ENCODE measurements at places on chromosomes 2 and 18.

DNA sequence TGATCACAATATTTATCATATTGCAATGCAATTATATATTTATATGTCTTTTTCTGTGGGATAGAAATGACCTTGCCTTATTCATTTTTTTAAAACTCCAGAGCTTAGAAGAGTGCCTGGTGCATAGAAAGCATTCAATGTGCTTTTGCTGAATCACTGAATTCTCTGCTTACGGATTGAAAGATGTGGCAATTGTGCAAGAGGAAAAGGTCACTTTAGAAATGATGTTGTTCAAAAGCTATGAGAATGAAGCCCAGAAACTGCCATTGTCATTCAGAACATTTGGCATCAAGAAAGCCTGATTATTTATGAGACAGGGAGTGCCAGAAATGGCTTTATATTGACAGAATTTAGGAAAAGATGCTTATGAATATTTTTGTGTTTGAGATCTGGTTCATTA, 678.6 kb upstream of the CDH2 start:
- no peak for DNase-seq

GRCh38 chr2:234271338-234271737, 220.8 kb downstream of the SPP2 start:
- no peak for DNase-seq

DNA sequence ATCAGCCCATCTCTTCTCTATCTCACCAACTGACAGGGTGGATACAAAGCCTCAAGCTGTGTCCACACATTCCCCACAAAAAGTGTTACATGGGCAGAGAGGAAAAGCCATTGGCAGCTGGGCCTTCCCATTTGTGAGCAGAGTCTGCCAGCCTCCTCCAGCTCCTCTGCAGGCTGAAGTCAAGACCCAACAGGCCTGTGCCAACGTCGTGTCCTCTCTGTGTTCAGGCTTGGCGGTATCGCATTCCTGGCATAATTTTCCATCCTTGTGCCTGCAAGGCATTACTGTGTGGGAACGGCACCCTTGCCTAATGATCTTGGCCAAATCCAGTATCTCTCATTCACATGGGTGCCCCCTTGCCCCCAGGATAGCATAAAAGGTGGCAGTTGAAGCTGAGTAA, 41.5 kb upstream of the APCDD1 start:
- DNase-seq: no peak

DNA sequence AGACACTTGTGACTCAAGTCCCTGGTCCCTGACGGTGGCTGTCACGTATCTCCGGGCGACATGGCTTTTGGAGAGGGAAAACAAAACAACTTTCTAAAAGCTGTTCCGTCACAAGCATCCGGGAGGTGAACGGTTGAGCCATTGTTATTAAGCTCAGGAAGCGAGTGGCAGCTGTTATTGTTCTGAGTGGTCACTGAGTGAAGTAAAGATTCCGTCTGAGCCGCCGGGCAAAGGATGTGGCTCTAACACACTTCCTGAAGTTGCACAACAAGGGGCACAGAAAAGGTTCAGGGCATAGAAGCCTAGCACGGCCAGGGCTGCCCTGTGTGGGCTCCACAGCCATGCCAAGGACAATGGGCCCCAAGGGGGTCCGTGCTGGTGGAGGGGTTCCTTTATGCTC, 24.3 kb downstream of the INPP5D start:
- peak; percentile 90 for DNase-seq

GRCh38 chr2:239919774-239920692, 105.1 kb downstream of the NDUFA10 start:
- DNase-seq: no peak

DNA sequence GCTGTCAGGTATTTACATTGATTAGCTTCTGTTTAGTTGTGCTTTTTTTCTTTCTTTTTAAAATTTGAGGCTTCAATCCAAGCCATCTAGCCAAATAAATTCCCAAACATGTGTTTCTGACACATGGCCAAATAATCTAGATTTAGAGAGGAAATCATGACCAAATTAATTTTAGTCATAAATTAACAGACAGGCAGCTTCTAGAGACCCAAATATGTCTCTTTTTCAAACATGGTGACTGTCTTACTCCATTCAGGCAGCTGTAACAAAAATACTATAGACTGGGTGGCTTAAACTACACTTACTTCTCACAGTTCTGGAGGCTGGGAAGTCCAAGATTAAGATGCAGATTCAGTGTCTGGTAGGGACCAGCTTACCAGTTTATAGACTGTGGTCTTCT, 23.2 kb upstream of the NAB1 start:
- DNase-seq: no peak

DNA sequence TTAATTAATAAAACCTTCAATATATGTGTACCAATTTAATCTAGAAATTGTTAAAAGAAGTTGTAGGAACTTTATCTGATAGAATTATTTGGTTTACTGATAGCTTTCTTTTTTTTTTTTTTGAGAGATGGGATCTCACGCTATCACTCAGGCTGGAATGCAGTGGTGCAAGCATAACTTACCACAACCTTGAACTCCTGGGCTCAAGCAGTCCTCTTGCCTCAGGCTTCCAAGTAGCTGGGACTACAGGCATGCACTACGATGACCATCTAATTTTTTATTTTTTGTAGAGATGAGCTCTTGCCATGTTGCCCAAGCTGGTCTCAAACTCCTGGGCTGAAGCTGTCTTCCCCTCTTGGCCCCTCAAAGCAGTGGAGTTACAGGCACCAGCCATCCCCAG, 66.8 kb downstream of the CCDC138 start:
- DNase-seq: no peak

DNA sequence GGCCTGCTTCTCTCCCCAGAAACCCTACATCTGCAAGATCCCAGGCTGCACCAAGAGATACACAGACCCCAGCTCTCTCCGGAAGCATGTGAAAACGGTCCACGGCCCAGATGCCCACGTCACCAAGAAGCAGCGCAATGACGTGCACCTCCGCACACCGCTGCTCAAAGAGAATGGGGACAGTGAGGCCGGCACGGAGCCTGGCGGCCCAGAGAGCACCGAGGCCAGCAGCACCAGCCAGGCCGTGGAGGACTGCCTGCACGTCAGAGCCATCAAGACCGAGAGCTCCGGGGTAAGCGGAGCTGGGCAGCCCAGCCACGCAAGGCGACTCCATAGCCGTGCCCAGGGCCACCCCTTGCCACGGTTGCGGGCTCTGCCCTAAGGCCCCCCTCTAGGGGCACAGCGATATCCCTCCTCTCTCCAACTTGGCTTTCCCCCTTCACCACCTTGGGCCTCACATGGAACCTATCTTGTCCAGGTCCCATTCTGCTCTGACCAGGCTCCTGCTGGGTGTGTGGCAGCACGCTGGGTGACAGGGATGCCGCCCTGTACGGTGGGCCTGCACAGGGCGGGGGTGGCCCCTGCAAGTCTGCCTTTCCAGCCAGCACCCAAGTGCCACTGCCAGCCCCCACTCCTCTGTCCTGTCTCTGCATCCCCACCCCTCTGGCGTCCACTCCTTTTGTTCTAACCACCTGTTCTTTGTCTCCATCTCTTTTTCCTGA, 248.9 kb downstream of the GLI2 start:
- no peak for DNase-seq

DNA sequence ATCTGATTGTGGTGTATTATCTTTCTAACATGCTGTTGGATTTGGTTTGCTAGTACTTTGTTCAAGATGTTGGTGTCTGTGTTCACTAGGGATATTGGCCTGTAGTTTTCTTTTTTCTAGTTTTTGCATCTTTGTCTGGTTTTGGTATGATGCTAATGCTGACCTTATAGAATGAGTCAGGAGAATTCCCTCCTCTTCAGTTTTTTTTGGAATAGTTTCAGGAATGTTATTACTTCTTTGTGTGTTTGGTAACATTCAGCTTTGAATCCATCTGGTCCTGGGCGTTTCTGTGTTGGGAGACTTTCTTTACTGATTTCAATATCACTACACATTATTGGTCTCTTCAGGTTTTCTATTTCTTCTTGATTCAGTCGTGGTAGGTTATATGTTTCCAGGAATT, 124.2 kb upstream of the EPB41L5 start:
- no peak for DNase-seq

GRCh38 chr18:23452347-23452727, 750 bp upstream of the RIOK3 start:
- no peak for DNase-seq

DNA sequence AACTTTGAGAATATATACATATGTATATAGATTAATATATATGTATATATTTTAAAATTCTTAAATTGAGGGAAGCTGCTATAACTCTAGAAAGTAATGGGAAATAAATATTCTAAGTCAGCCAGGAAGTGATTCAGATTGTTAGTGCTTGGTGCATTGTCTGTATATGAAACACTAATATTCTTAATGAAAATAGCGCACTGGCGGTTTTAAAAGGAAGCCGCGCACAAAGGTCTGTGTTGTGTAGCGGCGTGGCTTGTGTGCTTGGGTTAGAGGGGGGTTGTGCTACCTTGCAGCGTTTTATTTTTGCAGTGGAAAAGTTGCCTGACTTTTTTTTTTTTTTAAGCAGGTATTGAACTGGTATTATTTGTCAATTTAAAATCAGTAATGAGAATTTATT, 11.3 kb downstream of the TSHZ1 start:
- no peak for DNase-seq

DNA sequence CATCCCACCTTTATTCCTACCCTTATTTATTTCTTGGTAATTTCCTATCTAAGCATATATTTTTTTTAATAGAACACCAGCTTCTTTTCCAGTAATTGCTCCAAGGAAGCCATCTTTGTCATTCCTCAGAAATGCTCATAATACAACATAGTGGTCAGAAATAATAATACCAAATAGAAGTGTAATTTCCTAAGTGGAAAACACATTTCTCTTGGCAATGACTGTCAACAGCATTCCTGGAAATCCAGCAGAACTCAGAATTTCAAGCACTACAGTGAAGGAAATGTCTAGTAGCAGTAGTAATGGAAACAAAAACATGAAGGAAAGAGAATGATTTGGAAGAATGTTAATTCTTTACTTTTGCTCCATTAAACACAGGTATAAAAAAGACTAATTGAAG, 56.6 kb downstream of the GDF7 start:
- no peak for DNase-seq

DNA sequence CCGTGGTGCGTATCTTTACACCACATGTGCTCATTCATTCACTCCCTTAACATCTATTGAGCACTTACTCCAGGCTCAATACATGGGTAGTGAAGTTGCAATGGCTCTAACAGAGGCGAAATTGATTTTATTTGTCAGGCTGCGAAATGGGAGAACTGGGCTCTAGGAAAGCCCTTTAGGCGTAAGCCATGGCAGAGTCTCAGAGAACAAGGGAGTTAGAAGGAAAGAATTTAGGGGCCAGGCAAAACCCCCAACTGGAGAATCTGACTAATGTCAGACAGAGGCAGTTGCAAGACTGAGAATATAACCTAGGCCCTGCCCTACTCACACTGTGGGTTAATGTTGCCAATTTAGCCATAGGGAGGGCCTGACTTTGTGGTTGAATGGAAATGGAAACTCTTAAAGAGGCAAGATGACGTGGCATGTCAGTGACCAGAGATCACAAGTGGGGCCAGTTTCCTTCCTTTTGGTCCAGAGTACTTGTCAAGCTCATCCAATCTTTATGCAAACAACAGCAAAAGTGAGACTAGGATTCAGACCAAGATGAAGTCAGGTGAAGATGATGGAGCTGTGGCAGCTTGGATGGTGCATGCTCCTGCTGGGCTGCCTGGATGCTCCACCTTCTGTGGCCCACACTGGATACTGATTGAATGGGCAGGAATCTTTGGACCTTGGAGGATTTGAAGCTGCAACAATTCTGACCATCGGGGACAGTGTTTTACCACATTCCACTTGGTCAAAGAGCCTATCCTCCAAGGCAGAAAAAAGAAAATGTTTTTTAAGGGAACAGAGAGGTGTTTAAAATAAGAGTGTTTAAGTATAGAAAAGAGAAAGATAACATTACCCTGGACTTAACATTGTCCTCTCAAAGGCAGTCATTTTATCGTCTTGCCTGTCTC, 92.2 kb downstream of the CAPN13 start:
- DNase-seq: peak; percentile 36

GRCh38 chr2:240931319-240931949, 25.3 kb downstream of the CROCC2 start:
- DNase-seq: no peak

DNA sequence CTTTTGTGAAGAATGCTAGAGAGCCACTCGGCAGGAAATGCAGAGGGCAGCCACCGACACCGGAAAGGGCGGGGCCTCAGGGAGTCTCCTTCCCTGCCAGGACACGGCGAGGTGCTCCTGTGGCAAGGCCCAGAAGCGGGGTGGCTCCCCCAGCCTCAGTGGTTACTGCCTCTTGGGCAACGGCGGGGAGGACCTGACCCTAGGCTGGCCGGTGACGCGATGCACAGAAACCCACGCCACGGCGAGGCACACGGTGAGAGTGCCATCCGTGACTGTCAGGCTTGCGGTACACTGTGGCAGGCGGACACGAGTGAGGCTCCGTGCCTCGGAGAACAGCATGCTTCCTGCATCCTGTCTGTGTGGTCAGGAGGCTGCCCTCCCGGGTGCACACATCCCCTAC, 47.8 kb downstream of the ZAP70 start:
- DNase-seq: peak; percentile 32

GRCh38 chr18:8797206-8797605, 91.8 kb downstream of the MTCL1 start:
- no peak for DNase-seq

DNA sequence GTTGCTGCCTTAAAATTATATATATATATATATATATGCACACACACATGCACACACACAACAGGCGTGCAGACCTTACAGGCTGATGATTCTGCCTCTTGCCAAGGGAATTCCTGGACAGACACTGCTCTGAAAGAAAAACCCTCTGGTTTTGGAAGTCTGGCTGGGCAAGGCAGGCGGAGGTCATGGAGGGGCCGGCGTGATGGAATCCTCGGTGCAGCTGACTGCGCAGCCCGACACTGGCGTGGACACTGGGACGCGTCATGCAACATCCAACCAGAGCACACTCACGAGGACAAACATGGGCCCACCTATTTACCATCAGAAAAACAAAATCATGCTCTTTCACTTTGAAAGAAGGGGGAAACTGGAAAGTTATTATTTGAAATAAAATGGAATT, 235.3 kb downstream of the ZNF516 start:
- no peak for DNase-seq

GRCh38 chr2:7639476-7639875, 722.3 kb downstream of the RNF144A start:
- DNase-seq: no peak

GRCh38 chr18:79275992-79276391, 119.7 kb upstream of the NFATC1 start:
- DNase-seq: peak; percentile 71

GRCh38 chr2:157492189-157492773, 48.4 kb upstream of the CYTIP start:
- peak; percentile 71 for DNase-seq

DNA sequence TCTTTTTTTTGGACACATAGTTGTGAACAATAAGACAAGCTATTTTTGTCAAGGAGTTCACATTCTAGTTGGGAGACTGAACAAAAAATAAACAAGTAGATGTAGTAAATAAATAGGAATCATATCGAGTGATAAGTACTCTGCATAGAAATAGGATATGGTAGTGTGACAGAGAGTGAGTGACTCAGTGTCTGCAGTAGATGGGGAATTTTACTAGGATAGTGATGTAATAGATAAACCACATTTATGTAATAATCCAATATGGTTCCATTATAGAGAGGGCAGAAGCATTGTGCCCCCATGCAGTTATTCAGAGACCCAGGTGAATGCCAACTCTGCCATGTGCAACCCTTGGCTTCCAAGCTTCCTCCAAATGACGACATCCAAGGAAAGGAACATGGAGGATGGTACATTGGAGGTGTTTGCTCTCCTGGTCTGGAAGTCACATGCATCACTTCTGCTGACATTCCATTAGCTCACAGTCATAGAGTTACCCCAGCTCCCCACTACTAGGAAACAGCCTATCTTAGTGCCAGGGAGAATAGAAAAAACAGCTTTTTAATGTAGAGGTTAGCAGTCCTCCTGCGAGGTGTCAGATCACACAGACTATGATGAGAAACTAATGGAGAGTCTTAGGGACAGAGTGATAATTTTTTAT, 595.4 kb downstream of the NYAP2 start:
- DNase-seq: no peak
